Psoas muscle (tissue), 8 donors: ENCODE measurements at places on chromosomes 5 and 9. TPM values are rescaled to one million over a fixed set of nuclear protein-coding genes. Genes with fewer than 3 reads are reported as not detected.

DNA sequence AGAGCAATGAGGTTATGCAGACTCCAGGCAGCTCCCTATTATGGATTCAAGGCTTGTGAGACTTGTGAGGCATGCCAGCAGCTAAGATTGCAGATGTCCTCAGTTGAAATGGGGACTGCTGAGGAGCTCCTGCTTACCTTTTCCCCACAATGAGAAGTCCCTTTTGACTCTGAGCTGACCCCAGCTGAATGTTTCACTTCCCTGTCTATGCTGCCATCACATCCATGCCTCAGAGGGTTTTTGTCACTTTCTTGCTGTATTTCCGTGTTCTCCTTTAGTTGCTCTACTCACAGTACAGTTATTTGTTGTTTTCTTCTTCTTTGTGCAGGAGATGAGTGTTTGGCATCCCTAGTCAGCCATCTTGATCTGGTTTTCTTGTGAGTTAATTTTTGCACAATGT is 18.8 kb upstream of the OR2S2 start:
- no peaks in the 10 kb centered on the region for H3K27me3 ChIP-seq
- no peaks in the 10 kb centered on the region for H3K4me1 ChIP-seq
- DNase-seq = no peak
- no peaks in the 10 kb centered on the region for H3K36me3 ChIP-seq

Gene ADAMTSL2
- total RNA-seq = 5.4 TPM

Gene CACNA1B
- not detected for total RNA-seq

DNA sequence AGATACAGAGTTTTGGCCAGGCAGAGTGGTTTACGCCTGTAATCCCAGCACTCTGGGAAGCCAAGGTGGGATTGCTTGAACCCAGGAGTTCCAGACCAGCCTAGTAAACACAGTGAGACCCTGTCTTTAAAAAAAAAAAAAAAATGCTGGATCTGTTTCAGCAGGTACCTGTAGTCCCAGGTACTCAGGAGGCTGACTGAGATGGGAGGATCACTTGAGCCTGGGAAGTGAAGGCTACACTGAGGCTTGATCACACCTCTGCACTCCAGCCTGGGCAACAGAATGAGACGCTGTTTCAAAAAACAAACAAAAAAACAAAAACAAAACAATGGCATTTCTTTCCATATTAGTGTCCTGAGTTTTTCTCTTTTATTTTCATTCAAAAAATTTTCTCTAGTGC is 19.0 kb downstream of the UNC13B start:
- DNase-seq = no peak
- H3K4me1 ChIP-seq = peaks cover 11% of the 10 kb centered on the region
- H3K27me3 ChIP-seq = no peaks in the 10 kb centered on the region
- H3K36me3 ChIP-seq = no peaks in the 10 kb centered on the region
- no peak overlapping the region for H3K27ac ChIP-seq
- no peak overlapping the region for H3K4me3 ChIP-seq

DNA sequence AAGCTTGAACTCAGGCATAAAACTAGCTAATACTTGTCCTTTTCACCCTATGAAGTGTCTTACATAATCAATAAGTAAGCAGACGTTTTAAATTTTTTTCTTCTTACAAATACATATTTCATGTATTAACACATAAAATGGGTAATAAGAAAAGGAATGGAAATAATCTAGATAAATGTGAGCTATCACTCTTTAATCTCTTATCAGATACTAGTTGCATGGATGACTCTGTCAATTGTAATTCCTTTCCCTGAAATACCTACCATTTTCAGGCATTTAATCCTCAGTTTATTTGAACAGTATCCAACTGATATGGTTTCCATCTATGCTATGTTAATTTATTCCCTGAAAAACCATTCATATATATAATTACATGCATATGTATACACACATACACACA is 166.0 kb upstream of the RGS7BP start:
- H3K4me1 ChIP-seq = peaks cover 6% of the 10 kb centered on the region
- no peaks in the 10 kb centered on the region for H3K27me3 ChIP-seq
- H3K4me3 ChIP-seq = no peak overlapping the region
- H3K36me3 ChIP-seq = no peaks in the 10 kb centered on the region

DNA sequence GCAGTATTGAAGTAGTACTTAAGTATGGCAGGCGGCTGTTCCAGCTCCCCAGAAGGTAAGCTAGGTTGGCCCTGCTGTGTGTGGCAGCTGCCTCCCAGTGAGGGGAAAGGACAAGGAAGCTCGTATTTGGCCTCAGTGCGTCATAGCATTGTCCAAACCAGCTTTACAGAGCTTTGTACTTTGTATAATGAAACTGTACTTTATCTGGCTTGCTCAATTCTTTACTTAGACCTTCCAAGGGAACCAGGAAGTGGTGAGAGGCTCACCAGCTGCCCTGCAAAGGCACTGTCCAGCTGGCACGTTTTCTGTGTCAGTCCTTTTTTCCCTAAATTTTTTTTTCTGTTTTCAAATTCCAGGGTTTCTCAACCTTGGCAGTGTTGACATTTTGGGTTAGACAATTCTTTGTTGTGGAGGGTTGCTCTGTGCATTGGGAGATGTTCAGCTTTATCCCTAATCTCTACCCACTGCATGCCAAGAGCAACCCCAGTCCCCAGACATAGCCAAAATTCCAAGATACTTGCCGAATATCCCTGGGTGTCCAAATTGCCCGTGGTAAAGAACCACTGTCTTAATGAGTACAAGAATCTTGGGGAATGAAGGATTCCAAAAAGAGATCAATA is 474.5 kb downstream of the LRRC70 start:
- peak; percentile 71 for DNase-seq
- H3K4me1 ChIP-seq = no peaks in the 10 kb centered on the region
- H3K27ac ChIP-seq = no peak overlapping the region
- no peak overlapping the region for H3K4me3 ChIP-seq
- H3K27me3 ChIP-seq = no peaks in the 10 kb centered on the region

DNA sequence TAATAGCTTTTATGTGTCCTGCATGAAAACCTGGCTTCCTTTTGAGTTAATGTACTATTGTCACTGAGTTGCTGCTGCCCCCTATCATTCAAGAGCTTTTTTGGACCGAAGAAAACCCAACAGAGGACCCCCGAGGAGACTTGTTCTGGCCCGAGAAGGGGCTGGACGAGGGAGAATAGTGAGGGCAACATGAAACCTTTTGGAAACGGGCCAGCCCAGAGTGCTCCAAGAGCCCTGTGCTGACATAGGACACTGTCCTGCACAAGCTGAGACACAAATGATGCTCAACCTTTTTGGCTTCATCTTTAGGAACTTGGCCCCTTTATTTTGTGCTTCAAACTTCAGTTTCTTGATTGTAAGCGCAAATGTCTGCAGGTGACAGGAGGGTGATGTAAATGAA is 4.0 kb upstream of the GADD45G start:
- H3K27me3 ChIP-seq = no peaks in the 10 kb centered on the region
- DNase-seq = no peak
- peaks cover 10% of the 10 kb centered on the region for H3K4me1 ChIP-seq
- H3K36me3 ChIP-seq = no peaks in the 10 kb centered on the region

DNA sequence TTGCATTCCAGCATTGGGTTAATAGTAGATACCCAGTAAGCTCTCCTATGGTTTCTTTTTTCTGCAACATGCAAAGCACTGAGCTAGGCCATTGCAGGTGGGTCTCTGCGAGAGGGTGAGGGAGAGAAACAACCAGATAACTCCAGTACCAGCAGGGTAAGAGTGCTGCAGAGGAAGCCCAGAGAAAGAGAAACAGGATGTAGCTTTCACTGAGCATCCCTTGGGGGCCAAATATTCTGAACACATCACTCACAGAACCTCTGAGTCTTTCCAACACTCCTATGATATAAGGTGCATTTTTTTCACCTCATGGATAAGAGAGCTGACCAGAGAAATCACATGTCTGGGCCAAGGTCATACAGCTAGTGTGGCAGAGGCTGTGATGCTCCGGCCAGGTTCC is 76.7 kb downstream of the TRIM32 start:
- DNase-seq = no peak
- H3K27ac ChIP-seq = no peak overlapping the region
- H3K4me1 ChIP-seq = no peaks in the 10 kb centered on the region

GRCh38 chr9:35489313-35490154 is at the start of gene RUSC2:
Gene RUSC2, plus strand, starts transcription at chr9:35490111. Its CDS starts 56,411 bp downstream, at chr9:35546522.
- peak; percentile 95 for DNase-seq
- H3K27ac ChIP-seq = peak within 1 kb of the TSS; percentile 99
- H3K36me3 ChIP-seq = no peaks in the 10 kb centered on the region
- peaks cover 18% of the 10 kb centered on the region for H3K4me1 ChIP-seq

Gene SLC1A1
- total RNA-seq = 0.64 TPM
